Inflammatory macrophage (primary cell): ENCODE measurements at places on chromosomes 16 and 17.
A peak's percentile ranks its signal among the peaks of the same experiment; 100 is the strongest.

GRCh38 chr17:4009186-4009785, 45.0 kb upstream of the ATP2A3 start:
- no peak for DNase-seq

DNA sequence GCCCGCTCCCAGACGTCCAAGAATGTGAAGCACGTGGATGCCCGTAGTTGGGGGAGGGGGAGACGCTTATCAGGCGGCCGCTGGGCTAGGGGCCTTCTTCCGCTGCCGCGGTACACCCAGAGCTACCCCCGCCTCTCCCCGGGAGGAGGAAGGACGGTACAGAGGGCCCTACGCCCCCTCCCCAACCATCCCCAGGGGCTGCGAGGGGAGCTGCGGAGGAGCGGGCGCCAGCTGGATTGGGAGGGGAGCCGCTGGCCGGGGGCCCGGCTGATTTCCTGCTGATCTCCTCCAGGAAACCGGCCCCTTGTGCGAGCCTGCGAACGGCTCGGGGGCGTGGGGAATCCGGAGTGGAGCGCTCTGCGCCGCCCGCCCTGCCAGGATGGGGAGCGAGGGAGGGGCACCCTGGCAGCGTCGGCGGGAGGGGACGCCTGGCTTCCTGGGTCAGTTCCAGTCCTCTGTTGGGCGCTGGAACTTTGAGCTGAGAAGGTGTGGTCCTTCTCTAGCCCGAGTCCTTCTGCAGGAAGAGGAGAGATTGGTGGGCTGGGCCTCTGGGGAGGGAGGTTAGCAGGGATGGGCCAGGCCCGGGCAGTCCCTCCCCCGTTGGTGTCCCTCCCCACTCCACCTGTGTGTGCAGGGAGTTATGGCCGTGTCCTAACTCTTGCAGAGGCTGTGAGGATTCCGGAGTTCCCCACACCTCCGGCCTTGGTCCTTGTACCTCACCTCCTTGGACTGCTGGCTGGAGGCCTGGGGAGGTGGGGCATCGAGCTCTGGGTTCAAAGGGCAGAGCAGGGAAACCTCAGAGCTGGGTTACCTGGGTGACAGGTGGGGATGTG, 19.2 kb downstream of the GJD3 start:
- no peak for DNase-seq

DNA sequence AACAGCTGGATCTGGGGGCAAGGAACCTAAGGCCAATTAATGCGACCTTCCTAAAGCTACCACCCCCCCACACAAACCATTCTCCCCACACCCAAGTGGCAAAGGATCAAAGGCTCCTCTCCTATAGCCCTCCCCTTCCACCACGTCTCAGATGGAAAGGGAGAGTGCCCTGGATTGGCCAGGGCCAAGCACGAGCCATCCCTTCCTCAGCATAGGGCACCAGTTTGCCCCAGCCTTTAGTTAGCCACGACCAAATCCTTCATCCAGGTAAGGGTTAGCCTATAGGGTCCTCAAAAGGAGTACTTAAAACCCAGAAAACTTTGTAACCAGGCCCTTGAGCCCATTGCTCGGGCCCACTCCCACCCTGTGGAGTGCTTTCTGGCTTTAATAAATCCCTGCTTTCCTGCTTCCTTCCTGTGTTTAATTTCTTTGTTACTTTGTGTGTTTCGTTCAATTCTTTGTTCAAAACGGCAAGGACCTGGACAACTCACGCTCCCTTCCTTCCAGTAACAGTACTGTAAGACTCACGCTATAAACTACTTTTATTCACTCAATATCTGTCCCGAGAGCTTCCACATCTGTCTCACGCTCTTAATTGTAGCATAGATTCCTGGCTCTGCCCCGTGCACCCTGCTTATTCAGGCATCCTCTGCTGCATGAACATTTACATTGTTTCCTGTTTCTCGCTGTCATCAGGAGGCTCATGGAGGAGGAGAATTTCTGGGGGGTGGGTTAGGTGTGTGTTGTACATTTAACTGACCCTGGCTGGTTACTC, 62.3 kb downstream of the TNFRSF13B start:
- DNase-seq: no peak

DNA sequence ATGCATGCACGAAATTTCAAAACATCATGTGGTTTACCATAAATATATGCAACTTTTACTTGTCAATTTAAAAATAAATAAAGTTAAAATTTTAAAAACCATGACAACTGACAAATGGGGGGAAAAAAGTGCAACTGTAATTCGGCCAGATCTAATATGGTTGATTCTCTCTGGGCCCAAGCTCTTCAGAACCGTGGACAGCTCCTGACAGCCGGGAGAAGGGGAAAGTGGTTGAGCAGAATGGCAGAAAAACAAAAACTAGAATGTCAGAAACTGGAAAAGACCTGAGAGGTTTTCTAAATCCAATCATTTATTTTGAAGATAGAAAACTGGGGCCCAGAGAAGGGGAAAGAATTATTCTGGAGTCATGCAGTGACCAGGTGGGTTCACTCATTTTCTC, 126.6 kb downstream of the TMEM132E start:
- no peak for DNase-seq

GRCh38 chr16:83345846-83346640, 461.7 kb upstream of the HSBP1 start:
- DNase-seq: no peak

- DNase-seq: peak; percentile 93
Measured at GRCh38 chr16:1991948-1992703, 2.4 kb downstream of the SYNGR3 start.

DNA sequence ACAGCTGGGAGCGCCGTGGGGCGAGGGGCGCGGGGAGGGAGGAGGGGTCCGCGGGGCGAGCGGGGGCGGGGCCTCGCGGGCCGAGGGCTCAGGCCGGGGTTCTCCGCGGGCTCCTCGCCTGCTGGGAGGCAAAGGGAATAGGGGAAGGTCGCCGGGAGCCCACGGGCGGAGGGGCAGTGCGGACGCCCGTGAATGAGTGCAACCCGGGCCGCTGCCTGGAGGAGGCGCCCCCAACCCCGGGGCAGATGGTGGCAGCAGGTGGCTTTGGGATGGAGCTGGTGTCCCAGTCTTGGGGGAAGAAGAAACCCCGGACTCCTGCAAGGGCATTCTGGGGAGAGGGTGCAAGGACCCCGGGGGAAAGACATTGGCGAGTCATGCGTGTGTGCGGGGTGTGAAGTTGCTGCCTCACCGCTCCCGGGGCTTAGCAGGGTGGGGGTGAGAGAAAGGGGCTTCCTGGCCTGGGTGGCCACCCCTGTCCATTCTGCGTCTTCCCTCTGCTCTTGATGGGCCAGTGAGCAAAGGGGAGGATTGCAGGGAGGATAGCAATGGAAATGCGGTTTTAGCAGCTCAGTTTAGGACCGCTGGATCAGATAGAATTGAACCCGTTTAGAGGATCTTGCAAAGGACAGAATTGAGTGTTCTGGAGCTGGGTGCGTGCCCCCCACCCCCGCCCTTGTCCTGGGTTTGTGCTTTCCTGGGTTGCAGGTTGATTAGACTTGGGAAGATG, 526 bp downstream of the KIAA0513 start:
- no peak for DNase-seq

DNA sequence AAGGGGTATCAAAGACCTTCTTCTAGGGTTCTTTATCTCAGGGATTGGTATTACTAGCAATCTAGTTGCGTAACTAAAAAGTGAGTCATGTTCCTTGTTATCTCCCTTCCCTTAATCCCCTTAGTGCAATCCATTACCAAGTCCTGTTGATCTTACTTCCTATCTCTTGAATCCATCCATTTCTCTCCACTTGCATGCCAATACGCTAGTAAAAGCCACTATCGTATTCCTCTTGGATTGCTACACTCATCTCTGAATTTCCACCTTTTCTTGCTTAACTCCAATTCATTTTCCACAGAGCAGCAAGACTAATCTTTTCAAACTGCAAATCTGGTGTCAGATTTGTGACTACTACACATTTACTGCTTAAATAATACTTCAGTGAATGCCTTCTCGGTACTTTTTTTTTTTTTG, 1.8 kb upstream of the ADAT1 start:
- DNase-seq: no peak

GRCh38 chr17:5583426-5584382, 605 bp downstream of the NLRP1 start:
- DNase-seq: peak; percentile 38

DNA sequence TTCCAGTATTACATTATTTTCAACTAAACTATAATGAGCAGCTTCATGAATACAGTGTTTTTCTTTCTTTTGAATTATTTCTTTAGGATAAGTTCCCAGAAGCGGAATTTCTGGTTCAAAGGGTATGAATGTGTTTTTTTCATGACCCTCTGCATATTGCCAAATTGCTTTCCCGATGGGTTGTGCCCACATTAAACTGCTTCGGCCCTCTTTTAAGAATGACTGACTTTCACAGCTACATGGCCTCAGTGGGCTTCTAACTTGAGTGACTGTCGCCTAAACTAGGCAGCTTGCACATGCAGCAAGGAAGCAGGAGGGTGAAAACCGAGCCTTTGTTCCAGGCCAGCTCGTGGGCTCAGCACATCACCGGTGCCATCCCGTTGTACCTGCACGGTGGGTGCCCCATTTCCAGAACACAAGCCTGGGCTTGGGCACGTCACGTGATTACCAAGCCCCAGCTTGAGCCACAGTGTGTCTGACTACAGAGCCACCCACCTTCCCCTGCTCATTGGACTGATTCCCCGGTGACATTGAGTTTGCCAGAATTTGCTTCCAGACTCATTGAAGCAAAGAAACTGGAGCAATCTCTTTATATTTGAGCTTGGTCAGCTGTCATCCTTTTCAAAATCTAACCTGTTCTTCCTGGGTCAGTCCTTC, 112.8 kb downstream of the CLEC16A start:
- no peak for DNase-seq

DNA sequence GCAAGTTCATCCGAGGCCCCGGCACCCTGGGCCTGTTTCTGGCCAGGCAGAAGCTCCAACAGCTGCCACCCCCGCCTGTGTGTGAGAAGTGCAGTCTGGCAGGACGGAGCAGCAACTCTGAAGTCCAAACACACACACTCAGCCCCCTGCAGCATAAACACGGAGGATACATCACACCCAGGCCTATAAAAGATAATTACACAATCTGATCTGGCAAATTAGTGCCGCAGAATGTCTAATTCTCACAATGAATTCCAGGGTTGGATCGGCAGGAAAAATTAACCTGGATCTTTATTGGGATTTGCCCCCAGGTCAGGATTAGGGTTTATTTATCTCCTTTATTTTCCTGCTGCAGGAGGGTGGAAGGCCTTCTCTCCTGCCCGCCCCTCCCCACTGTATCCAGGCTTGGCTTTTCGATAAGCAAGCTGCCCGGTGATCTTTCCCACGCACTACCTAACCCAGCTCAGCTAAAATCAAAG, 311.4 kb downstream of the SOX9 start:
- DNase-seq: no peak

DNA sequence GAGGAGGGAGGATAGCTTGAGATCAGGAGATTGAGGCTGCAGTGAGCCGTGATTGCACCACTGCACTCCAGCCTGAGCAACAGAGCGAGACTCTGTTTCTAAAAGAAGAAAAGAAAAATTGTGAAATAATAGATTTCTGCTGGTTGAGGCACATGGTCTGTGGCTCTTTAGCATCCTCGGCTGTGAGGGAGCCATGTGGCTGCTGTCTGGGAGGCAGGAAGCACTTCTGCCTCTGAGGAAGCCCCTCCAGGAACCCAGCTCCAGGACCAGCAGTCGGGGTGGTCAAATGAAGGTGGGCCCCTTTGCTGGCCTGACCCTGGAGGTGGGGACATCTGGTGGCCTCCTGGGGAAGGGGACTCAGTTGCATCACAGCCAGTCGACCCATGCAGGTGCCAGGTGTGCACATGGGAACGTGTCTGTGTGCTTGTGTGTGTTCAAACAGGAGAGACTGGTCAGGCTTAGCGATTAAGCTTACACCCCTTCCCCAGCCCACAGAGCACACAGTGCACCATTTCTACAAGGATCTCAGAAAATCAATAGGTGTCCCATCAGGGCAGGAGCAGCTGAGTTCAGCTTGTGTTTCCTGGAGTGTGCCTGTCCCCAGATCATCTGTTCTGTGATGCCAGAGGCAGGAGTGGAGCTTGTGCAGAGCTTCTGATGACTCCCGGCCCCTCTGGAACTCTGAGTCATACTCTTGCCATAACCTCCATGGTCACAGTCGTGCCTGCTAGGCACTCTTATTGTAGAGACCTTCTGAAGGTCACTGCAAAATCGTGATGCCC, 24.3 kb upstream of the MGAT5B start:
- no peak for DNase-seq

GRCh38 chr16:63617047-63617989, 1504.5 kb downstream of the CDH11 start:
- DNase-seq: no peak

DNA sequence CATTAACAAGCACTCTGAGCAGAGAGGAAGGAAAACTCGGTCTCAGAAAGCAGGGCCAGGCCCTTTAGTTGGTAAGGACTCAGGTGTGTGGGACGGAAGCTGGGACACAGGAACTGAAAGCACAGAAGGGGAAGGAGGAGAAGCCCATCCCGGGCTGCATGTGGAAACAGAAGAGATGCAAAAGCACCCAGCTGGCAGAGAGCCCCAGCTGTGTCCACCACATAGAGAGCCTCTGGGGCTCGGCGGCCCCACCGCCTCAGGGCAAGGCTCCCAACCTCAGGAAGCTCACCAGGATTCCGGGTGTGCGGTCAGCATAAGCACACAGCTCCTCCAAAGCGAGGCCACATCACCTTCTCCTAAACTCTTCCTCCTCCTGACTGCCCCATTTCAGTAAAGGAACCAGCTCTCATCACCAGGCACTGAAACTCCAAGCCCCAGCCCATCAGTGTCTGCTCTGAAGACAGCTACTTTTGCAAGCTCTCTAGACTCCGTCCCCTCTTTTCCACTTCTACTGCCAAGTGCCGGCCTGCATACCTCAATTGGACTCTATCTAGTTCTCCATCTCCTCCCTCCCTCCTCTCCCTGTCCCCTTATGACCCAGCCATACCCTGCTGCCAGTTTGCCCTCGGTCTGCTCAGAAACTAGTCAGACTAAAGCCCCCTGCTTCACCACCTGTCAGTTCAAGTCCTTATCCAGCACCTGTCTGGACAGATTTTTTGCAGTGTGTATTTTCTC, 6.0 kb downstream of the ST3GAL2 start:
- peak; percentile 48 for DNase-seq

- no peak for DNase-seq
Measured at GRCh38 chr17:50925296-50925891, 59.2 kb upstream of the TOB1 start.

DNA sequence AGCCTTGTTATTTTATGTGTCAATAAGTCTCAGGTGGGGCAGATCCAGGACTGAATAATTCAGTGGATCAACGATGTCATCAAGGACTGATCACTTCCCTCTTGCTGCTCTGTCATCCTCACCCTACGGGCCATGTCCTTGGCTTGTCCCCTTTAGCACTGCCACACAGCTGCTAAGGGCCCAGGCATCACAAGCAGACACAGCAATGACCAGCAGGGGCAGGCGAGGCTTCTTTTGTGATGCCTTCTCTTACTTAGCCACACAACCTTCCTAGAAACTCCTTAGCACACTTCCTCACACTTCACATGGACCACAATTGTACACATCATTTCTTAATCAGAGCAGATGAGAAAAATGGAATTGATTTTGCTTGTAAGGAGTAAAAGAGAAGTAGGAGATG, 356.3 kb upstream of the SOX9 start:
- no peak for DNase-seq
